ENCODE measurements at places on chromosomes 7 and 10.

GRCh38 chr7:147869456-147869855, 721.1 kb upstream of the C7orf33 start:
- DNase-seq, result no peak

GRCh38 chr10:17590969-17591645, 26.1 kb downstream of the HACD1 start:
- peak; percentile 29 for DNase-seq

GRCh38 chr10:25683344-25683743, 250.7 kb upstream of the MYO3A start:
- peak; percentile 28 for DNase-seq

GRCh38 chr7:156781972-156782371, 111.0 kb downstream of the LMBR1 start:
- no peak for DNase-seq
